NCI-H748 treated with DMSO at 0.1 percent for 48 hours (cell line): ENCODE measurements at places on chromosomes 1 and 21.

- DNase-seq, result no peak
Measured at GRCh38 chr1:14181191-14181795, 417.2 kb upstream of the KAZN start.

- no peak for DNase-seq
Measured at GRCh38 chr1:4087530-4088420, 187.7 kb upstream of the C1orf174 start.

DNA sequence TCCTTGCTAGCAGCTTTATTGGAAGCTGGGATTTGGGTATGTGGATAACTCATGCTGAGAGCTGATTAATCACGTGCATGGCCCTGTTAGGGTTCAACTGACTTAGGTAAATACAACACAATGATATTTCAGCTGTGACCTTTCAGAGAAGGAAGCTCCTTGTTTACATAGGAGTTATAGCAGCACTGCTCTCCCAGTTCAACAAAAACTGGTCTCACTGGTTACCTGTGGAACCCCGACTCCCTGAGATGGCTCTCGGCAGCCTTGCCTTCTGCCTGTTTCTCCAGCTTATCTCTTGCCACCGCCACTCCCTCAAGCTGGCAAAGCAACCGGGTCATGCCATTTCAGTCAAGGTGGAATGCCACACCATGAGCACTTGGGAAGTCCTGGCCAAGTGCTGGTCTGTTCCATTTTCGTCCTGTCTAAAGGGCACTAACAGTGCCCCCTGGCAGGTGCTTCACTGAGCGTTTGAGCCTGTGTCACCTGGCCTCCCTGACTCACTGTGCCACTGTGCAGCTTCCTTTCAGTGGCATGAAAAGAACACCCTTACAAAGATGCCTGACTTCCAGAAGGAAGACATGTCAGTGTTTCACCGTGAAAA lies 31.6 kb downstream of the DOP1B start:
- peak; percentile 53 for DNase-seq

GRCh38 chr1:37325509-37326437 lies 148.6 kb upstream of the ZC3H12A start:
- peak; percentile 10 for DNase-seq

DNA sequence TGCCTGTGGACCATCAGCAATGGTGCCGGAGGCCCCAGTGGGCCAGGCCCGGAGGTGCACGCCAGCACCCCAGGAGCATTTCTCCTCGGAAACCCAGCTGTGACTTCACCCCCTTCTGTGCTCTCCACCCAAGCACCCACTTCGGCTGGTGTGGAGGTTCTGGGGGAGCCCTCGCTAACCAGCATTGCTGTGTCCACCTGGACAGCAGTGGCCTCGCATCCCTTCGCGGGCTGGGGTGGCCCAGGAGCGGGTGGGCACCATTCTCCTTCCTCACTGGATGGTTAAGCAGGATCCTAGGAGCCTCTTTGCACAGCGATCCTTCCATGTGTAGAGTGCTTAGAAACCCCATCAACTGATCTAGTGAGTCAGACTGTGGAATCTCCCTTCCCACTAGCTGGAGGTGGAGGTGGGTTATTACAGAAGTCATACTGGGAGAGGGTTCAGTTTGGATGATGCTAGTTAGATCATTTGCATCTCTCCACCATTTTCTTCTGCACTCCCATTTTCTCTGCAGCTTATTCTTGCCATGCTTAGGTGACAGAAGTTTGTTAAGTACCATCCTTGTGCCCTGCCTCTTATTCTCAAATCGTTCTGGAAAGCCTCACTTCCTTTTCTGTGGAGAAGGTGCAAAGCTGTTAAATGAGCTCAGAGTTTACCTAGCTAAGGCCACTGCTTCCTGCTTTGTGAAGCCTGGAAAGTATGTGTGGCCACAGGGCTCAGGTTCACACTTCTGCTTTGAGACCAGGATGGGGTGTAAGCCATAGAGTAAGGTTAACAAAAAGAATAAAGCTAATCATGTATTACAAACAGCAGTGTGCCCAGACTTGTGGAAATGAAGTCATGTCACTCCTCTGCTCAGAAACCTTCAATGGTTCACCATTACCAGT lies 32.3 kb downstream of the TBX19 start:
- DNase-seq, result no peak

GRCh38 chr1:150808121-150808520 lies at the start of gene CTSK:
CTSK (minus strand) TSS chr1:150808260; CDS start chr1:150806805, 1,455 bp downstream.
- no peak for DNase-seq

DNA sequence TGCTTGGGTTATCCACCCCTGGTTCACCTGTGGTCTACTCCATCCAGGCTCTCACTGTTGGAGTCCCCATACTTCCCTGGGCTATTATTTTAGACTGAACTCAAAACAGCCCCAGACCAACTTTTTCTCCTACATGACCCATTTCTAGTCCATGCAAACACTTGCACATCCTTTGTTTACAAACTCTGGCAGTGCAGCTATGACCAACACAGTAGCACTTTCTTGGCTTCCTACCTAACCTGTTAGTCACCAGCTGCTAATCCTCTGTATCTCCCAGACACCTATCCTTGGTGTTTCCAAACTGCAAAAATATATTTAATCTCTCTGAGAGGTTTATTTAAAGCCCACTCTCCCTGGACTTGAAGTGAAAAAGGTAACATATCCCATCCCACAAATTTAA lies 90.8 kb downstream of the DDAH1 start:
- DNase-seq, result no peak

DNA sequence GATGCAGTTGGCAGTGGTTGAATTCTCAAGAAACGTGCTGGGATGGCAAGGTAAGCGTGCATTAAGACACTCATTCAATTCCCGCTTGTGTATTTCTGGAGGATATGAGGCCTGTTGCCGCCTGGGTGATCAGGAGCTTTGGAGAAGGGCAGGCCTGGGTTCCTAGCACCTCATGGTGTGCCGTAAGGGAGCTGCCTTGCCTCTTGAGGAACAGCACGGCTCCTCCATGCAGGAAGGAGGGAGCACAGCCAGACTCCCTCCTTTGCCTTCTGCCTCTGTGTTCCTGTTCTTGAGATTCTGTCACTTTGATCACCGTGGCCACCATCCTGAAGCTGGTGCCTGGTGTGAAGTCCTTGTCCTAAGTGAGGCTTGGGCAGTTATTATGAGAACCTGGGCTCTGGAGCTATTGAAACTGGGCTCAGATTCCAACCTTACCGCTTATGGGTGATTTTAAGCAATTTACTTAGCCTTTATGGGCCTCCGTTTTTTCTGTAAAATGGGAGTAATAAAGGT lies 18.3 kb downstream of the SLFNL1 start:
- DNase-seq, result no peak

GRCh38 chr21:41933313-41934079 lies 20.3 kb downstream of the C2CD2 start:
- no peak for DNase-seq

- DNase-seq, result no peak
Measured at GRCh38 chr21:25638660-25639550, at the start of gene JAM2. JAM2 (plus strand) TSS chr21:25639258; CDS start chr21:25639822, 564 bp downstream.

- DNase-seq, result no peak
Measured at GRCh38 chr1:31310198-31310597, 13.4 kb downstream of the ZCCHC17 start.

DNA sequence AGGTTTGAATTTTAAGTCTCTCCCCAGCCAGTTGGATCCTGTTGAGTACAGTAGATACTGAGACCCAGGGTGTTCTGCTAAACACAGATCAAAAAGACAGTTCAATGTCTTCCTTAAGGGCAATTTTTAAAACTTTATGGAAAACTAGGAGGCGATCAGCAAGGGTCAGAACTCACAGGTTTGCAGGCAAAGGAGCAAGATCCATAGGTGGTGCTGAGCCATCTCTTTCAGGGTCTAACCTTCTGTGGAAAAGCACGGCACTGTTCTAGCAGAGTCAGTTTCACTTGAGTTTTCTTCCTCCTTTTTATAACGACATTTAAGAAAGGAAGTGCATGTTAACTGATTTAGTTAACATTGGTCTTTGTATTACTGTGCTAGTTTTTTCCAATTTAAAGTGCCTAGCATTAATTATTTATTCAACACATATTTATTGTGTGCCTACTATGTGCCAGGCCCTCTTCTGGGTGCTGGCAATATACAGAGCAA lies at the start of gene CD84:
Gene CD84, minus strand, starts transcription at position 281 of the 486 bp plus-strand sequence. Its CDS starts 59 bp downstream, at position 222.
- DNase-seq, result no peak
